Right hindlimb (tissue), 1 donor: ENCODE measurements at places on chromosomes 3 and 15.
A peak's percentile ranks its signal among the peaks of the same experiment; 100 is the strongest.

GRCh38 chr3:125202197-125202596 is 10.4 kb downstream of the SLC12A8 start:
- no peak for DNase-seq

DNA sequence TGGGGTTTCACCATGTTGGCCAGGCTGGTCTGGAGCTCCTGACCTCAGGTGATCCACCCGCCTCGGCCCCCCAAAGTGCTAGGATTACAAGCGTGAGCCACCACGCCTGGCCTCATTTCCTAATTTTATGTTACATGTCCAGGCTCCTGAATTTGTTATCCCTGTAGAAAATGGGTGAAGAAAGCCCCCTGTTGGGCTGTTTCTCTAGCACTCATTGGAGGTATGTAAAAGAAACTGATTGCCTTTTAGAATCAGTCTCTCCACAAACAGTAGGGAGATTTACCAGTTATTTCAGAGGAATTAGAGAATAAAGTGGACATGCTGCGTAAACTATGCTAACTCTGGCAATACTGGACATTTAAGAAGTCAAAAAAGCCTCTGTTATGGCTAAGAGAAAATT is 364.1 kb upstream of the TBL1XR1 start:
- no peak for DNase-seq

GRCh38 chr3:57958642-57959422 is 49.4 kb upstream of the FLNB start:
- no peak for DNase-seq

GRCh38 chr3:182740710-182741109 is 52.6 kb upstream of the ATP11B start:
- DNase-seq, result no peak

DNA sequence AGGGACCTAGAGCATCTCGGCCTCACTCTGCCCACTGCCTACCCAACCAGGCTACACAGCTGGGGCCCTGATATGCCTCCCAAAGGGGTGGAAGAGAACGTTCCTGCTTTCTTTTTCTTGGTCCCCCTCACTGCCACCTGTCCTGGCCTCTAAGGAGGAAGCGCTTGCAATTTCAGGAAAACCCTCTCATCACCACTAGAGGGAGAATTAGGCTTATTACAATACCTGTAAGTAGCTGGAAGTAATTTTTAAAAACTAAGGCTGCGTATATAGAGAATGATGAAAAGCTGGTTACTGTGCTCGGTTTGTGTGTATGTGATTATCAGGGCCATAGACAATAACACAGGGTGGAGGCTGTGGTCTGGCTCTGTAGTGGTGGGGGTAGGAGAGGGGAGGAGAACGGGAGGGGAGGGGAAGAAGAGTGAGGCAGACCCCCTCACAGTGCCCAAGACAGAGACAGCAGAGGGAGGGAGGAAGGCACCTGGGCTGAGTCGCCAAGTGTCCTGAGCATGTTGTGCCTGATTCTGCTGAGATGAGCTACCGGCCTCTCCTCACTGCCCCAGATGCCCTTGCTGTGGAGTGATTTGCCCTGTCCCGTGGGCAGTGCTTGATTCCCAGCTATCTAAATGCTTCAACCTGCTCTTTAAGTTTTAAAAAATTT is 3.3 kb downstream of the GABRG3 start:
- no peak for DNase-seq

- DNase-seq, result no peak
These were observed 28.2 kb downstream of the SLCO3A1 start for GRCh38 chr15:91881569-91882297.

- no peak for DNase-seq
These were observed 11.6 kb upstream of the NR2C2 start for GRCh38 chr3:14935592-14936345.

- no peak for DNase-seq
These were observed 100.5 kb upstream of the RNU6-1 start for GRCh38 chr15:67940324-67940719.

GRCh38 chr3:43013743-43014155 is 34.6 kb downstream of the GASK1A start:
- DNase-seq, result no peak

GRCh38 chr3:192901435-192901834 is 16.2 kb downstream of the MB21D2 start:
- no peak for DNase-seq

- no peak for DNase-seq
These were observed 37.4 kb upstream of the SECISBP2L start for GRCh38 chr15:49083401-49084284.

- DNase-seq, result no peak
These were observed 383.4 kb upstream of the ARRDC4 start for GRCh38 chr15:97576929-97577645.

DNA sequence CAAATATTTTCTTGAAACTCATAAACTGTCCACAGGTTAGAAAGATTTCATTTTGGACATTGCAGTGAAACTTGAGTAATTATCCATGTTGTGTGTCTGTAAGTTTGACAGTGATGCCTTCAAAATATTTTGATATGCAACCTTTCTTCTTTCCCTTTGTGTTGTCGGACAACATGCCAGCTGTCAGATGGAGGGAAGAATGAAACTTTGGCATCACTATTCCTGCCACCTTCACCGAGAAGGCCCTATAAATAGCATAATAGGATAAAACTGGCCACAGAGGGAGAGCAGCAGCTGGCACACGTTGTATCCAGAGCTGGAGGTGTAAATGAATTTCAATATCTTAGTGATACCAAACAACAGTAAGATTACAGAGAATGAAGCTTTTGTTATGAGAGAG is 436.7 kb upstream of the CFAP20DC start:
- no peak for DNase-seq

DNA sequence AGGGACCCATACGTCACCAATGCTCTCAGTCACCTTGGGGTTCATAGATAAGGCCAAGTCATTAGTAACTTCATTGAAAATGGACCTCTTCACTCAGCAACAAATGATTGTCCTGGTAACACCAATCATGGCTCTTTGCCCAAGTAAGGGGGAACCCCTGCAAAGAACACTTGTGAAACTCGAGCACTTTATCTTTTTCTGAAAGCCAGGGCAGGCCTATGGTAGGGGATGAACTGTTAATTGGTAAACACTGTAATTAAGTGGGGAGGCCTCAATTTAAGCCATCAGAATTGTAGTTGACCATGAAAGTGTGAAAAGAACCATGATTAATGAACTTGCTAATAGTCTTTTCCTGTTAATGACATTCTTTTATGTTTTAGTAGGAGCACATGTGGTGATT is 73.3 kb downstream of the ABHD5 start:
- no peak for DNase-seq

GRCh38 chr3:180280555-180280954 is 243.8 kb upstream of the PEX5L start:
- no peak for DNase-seq

DNA sequence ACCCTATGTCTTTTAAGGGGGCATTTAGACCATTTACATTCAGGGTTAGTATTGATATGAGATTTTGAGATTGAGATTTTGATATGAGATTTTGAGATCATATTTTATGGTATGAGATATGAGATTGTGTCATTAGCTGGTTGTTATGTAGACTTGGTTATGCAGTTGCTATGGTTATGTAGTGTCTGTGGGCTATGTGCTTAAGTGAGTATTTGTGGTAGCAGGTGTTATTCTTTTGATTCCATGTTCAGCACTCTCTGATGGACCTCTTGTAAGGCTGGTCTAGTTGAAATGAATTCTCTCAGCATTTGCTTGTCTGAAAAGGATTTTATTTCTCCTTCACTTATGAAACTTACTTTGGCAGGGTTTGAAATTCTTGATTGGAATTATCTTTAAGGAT is 225.4 kb downstream of the SATB1 start:
- DNase-seq, result no peak

GRCh38 chr3:38966811-38967692 is 84.7 kb downstream of the SCN11A start:
- no peak for DNase-seq

DNA sequence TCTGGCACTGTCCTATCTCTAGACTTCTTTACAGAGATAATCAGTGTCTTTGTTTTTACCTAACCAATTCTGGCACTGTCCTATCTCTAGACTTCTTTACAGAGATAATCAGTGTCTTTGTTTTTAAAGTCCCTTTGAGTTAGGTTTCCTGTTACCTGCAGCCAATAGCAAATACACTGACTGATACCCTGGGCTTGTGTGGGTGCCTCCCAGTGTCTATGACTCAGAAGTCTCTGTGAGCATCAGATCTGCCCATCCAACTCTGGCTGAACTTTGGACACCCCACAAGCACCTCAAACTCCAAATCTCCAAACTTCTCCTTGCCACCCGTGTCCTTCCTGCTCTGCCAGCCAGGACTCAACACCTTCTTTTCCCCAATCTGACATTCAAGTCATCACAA is 30.4 kb downstream of the SLC41A3 start:
- DNase-seq, result no peak

- DNase-seq, result peak; percentile 41
These were observed 28.4 kb downstream of the USF3 start for GRCh38 chr3:113668015-113668414.

GRCh38 chr3:171044384-171044783 is 17.9 kb upstream of the SLC2A2 start:
- no peak for DNase-seq

DNA sequence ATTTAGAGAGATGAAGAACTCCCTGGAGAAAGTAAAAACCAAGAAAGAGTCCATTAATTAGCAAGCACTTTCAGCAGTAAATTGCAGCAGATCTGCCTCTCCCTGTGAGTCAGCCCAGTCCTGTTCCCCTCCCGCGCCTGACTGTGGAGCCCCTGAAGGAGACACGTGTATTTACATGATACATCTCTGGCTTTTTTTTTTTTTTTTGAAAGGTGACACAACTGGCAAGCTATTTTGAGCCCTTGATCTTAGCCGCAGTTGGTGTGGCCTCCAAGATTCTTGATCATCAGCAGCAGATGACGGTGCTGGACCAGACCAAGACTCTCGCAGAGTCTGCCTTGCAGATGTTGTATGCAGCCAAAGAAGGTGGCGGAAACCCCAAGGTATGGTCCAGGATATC is 271.8 kb upstream of the TPM1 start:
- DNase-seq, result no peak

DNA sequence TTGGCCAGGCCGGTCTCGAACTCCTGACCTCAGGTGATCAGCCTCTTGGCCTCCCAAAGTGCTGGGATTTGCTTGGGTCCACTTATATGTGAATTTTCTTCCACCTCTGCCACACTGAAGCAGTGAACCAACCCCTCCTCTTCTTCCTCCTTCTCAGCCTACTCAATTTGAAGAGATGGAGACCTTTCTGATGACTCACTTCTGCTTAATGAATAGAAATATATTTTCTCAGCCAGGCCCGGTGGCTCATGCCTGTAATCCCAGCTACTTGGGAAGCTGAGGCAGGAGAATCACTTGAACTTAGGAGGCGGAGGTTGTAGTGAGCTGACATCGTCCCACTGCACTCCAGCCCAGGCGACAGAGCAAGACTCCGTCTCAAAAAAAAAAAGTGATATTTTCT is 46.8 kb upstream of the GATM start:
- no peak for DNase-seq

DNA sequence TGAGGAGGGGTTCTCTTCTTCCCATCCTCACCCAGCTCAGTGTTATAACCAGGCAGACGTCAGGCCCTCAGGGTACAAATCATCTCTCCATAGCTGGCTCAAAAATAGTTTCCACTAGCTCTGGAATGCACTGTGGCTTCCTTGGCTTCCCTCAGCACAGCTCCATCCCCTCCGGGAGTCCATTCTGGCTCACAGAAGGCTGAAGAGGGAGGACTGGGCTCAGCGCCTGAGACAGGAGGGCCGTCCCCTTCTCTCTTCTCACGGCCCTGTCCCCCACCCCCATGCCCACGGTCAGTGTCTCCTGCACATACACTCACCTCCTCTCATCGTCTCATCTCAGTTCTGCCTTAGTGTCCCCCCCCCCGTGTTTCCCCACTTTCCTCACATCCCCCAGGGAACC is 50.1 kb downstream of the UMPS start:
- peak; percentile 93 for DNase-seq

DNA sequence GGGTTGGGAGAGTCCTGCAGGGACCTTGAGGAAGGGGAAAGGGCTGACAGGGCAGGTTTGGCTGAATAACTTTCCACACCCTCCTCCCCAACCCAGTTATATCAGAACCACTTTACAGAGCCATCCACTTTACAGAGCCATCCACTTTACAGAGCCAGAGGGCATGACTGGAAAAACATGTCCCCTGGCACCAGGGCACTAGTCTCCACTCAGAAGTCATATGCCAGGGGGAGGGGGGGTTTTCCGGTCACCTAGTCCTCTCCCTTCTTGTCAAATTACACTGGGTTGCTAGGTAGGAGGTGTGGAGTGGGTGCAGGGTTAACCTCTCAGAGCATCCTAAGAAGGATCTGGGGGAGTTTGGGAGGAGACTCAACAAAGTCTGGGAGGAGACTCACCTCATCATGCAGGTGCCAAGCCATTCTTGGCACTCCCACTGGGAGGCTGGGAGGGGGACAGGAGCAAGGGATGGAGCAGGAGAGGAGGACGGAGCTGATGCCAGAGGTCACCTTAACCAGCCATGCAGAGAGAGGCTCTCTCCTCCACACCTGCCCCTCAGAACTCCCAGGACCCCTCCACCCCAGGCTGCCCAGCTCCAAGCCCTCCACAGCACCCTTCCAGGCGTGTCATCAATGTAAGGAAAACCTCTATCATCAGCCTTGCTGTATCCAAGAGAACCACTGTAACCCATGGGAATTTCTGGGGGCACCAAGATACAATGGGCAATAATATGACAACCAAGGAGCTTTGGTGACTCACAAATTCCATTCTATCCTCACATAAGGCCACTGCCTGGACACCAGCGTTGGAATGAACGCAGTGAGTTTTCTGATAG is 1.7 kb downstream of the LRRC2 start:
- no peak for DNase-seq

DNA sequence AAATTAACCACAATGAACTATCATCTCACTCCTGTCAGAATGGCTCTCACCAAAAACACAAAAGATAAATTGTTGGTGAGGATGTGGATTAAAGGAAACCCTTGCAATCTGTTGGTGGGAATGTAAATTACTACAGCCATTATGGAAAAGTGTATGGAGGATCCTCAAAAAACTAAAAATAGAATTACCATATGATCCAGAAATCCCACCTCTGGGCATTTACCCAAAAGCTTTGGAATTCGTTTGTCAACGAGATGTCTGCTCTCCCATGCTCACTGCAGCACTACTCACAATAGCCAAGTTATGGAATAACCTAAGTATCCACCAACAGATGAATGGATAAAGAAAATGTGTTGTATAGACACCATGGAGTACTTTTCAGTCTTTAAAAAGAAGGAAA is 21.6 kb downstream of the FSIP1 start:
- no peak for DNase-seq

DNA sequence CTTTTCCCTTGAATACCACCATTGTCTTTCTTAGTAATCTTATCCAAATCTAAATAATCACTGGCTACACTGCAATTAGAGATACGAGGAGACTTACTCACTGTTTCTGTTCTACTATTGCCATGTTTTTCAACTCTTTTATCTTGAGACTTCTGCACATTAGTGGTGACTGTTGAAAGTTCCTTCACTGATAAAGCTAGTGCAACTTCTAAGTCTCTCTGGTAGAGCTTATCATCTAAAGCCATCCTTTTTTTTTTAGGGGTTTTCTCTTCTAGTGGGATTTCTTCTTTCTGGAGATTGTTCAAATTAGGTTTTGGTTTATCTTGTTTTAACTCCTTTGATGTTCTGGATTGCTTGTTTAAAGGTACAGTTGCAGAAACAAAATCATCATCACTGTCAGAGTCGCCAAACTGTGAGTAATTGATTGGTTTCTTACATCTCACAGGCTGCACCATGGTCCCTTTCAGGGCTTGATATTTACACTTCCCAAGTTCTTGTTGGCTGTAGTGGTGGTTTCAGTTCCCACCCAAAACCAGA is 37.7 kb downstream of the NCK1 start:
- no peak for DNase-seq

GRCh38 chr3:140447136-140447535 is 230.7 kb upstream of the TRIM42 start:
- DNase-seq, result no peak

- no peak for DNase-seq
These were observed 13.3 kb downstream of the NLGN1 start for GRCh38 chr3:173410849-173411248.
